ENCODE measurements at places on chromosomes 6 and 20.

DNA sequence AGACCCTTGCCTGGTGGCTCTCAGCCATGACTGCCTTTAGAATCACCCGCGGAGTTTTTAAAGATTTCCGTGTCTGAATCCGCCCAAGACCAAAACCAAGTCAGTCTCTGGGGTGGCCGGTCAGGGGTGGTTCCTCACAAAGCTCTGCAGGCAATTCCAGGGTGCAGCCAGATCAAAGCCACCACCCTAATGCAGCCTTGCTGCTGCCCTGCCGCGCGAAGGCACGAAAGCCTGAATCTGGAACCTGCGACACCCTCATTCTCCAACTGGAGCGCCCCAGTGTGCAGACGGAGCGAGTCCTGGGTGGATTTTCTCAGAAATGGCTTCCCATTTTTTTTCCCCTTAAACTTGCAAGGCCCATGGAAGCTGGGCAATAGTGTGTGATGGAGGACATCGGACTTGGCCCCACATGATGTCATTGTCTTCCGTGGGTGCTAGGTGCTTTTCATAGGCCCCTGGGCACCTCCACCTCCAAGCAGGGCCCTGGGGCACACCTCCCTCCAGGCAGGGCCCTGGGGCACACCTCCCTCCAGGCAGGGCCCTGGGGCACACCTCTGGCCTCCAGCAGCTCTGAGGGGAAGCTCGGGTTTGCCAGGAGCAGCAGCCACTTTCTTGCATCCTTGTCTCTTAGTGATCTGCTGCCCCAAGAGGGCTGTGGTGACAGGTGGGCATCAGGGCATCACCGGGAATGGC is 343.1 kb downstream of the ZFAND3 start:
- no peak for DNase-seq

GRCh38 chr6:145885431-145885830 is 70.8 kb upstream of the FBXO30 start:
- no peak for DNase-seq

DNA sequence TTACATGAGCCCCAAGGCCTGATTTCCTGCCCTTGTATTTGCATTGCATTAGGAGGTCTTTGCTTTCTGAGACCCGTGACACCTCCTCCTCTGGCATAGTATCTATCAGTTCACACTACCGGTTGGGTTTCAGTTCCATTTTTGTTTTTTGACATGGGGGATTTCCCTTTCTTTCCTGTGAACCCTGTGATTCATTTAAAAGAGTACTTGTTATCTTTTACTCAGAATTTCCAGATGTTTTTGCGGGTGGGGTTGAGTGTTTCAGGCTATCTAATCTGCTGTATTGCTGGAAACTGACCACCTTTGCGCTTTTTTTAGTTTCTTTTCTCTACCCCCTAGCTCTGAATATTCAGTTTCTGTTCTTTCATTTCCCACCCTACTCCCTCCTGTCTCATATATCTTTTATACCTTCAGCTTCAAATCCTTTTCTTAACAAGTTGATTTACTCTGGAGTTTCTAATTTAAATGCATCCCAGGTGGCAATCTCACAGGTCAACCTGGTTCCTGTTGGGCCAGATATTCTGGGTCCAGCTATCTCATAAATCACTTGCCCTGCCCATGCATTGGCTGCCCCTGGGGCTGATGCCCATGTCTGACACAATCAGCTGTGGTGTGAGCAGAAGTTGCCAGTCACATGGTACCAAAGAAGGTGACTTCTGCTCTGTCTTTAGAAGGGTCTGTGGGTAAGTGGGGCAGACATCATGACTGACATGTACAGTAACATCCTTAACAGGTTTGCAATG is 14.3 kb upstream of the NCOA3 start:
- DNase-seq = peak; percentile 48

- no peak for DNase-seq
Measured at GRCh38 chr6:134235937-134236751, 81.8 kb downstream of the SGK1 start.

- DNase-seq = no peak
Measured at GRCh38 chr20:43682446-43682845, 15.5 kb downstream of the MYBL2 start.

GRCh38 chr6:87945966-87946365 is 101.7 kb upstream of the SPACA1 start:
- no peak for DNase-seq

DNA sequence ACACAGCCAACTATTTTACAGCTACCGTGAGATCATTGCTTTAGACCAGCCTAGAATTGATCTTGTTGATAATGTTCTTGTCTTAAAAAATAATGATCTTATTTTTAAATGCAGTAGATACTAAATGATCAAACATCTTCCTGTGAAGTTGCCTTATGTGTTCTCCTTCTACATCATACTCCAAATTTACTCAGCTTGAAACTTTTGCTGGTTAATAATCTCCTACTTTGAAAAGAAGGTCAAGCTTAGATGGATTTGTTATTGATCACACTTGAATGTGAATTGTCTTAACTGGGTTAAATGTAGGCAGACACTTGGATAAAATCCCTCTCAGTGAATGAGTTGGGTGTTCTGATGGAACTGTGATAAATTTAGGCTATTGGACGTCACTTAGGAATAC is 91.9 kb downstream of the HAO1 start:
- DNase-seq = no peak

DNA sequence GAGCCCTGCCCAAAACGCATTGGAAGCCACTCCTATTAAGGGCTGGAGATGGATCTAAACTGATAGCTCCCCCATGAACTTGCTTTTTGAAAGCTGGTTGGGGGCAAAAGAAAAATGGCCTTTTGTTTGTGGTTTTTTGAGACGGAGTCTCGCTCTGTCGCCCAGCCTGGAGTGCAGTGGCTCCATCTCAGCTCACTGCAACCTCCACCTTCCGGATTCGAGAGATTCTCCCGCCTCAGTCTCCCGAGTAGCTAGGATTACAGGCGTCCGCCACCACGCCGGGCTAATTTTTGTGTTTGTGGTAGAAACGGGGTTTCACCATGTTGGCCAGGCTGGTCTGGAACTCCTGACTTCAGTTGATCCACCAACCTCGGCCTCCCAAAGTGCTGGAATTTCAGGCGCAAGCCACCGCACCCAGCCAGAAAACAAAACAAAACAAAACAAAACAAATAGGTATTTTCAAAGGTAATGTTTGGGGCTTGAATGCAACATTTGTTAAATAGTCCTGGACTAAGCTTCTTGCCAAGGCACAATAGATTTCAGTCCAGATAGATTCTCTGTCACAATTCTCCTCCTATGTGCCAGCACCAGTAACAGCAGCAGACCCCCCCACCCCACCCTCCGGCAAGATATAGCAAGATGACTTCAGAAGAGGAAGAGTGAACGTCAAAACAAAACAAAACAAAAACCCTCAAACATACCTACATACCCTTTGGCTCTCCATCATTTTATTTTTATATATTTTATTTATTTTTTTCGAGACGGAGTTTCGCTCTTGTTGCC is 26.5 kb upstream of the ABT1 start:
- no peak for DNase-seq

- DNase-seq = no peak
Measured at GRCh38 chr6:169268276-169268675, 14.6 kb upstream of the THBS2 start.

DNA sequence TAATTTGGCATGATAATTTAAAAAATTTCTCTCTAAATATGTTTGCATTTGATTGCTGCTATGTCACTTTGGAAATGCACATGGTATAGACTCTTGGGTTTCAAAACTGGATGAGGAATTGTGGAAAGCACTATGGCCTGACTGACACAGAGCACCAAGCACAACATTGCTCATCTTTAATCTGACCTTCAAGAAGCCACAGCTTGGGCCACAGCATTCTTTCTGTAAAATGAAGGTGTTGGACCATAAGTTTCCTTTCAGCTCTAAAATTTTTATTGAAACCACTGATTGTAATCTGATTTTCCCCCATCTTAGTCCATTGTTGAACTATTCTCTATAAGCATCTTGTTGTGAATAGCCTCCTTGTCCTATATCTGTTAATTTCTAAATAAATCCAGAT is 41.0 kb downstream of the QKI start:
- DNase-seq = no peak

DNA sequence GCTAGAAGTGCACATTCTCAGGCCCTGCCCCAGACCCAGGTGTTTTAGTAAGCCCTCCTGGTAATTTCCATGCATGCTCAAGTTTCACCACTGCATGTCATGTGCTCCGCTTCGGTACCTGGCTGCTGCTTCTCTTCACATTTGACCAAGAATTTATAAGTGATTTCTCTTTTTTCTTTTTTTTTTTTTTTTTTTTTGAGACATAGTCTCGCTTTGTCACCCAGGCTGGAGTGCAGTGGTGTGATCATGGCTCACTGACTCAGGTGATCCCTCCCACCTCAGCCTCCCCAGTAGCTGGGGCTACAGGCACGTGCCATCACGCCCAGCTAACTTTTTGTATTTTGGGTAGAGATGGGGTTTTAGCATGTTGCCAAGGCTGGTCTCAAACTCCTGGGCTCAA is 16.0 kb downstream of the TM9SF4 start:
- DNase-seq = no peak

GRCh38 chr20:57263801-57264792 is 2.3 kb downstream of the BMP7 start:
- no peak for DNase-seq

DNA sequence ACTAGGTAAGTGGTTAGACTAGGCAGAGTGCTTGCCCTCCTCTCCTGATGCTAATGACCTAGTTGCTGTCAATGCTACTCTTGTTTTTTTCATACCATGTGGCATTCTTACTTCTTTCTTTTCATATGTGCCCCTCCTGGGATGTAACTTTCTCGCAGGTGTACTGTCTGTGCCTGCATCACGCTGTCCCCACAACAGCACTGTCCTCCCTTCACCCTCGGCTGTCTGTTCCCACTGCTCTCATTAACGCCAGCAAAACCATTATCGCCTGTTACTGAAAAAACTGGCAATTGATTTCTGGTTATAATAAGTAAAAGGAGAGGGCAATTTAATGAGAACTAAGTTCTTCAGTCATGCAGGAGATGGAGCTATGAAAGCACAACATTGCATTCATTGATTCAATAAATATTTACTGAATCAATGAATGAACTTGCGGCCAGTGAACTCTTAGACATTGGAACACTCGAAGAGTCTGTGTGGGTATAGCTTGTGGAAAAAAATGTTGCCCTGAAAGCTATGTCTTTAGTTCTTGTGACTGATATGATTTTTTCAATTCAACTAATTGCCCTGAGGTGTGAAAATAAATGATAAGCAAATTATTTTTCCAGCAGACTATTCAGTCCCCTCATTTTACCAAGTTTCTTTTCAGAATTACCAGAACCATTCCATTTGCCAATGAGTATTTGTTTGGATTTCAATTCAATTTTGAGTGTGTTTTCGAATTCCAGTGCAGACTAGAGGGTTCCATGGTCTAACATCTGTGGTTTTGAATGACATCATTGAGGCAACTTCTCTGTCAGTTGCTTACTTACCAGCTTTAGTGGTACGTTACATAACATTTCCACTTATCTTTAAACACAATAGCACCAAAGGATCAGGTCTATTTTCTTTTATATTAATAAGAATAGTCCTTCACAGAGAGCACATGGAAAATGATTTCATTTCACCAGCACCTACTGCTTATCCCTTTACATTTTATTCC is 2.1 kb downstream of the SLC17A4 start:
- no peak for DNase-seq

GRCh38 chr6:155314773-155315515 is 660 bp upstream of the TFB1M start:
- DNase-seq = peak; percentile 13
